HTR-8/SVneo (cell line): ENCODE measurements at places on chromosomes 6 and 20.
A peak's percentile ranks its signal among the peaks of the same experiment; 100 is the strongest.

- no peak for DNase-seq
Observed at GRCh38 chr6:122713138-122713537, 66.4 kb upstream of the FABP7 start.

DNA sequence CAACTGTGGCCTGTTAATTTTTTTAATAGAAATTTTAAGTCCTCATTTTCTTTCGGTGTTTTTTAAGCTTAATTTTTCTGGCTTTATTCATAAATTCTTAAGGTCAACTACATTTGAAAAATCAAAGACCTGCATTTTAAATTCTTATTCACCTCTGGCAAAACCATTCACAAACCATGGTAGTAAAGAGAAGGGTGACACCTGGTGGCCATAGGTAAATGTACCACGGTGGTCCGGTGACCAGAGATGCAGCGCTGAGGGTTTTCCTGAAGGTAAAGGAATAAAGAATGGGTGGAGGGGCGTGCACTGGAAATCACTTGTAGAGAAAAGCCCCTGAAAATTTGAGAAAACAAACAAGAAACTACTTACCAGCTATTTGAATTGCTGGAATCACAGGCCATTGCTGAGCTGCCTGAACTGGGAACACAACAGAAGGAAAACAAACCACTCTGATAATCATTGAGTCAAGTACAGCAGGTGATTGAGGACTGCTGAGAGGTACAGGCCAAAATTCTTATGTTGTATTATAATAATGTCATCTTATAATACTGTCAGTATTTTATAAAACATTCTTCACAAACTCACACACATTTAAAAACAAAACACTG, 10.1 kb downstream of the HFE start:
- peak; percentile 45 for DNase-seq

- peak; percentile 12 for DNase-seq
Observed at GRCh38 chr6:114121913-114122662, 151.1 kb upstream of the HDAC2 start.

DNA sequence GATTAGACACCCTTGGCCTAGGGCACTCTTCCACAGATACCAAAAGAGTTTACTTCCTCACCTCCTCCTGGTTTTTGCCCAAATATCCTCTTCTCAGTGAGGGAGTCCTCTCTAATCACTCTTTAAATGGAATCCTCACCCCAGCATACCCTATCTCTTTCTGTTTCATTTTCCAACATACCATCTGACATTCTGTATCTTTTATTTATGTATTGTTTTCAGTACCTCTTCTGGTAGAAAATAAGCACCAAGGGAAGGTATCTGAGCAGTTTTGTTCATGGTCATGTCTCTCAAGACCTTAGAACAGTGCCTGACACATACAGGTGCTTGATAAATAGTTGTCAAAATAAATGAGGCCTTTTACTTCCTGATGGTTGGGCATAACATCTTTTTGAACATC, 55.1 kb downstream of the KIAA0408 start:
- DNase-seq = no peak

DNA sequence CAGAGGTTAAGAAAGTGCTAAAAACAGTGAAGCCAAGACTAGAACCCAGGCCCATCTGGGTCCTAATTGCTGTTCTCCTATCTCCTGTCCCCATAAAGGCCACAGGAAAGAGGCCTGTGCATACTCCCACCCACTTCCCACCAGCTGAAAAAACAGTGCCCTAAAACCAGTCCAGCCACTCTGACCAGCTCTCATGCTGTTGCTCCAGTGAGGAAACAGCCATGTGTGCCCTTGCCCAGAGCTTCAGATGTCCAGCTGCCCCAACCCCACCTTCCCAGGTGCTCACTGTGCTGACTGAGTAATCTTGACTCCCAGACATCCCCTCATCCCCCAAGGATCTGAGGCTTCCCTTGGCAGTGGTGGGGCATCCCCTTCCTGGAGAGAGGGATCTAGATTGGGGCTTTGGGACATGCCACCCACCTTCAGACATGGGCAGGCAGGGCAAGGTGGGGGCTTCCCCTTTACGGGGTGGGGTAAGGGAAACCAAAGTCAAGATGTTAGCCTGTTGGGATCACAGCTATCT, 28.7 kb downstream of the KCNK5 start:
- no peak for DNase-seq

- DNase-seq = no peak
Observed at GRCh38 chr6:167398214-167399050, 73.5 kb downstream of the TTLL2 start.

- DNase-seq = no peak
Observed at GRCh38 chr6:48733581-48733980, 622.6 kb upstream of the PTCHD4 start.

GRCh38 chr6:125157280-125157679, 3.7 kb downstream of the TPD52L1 start:
- DNase-seq = no peak

DNA sequence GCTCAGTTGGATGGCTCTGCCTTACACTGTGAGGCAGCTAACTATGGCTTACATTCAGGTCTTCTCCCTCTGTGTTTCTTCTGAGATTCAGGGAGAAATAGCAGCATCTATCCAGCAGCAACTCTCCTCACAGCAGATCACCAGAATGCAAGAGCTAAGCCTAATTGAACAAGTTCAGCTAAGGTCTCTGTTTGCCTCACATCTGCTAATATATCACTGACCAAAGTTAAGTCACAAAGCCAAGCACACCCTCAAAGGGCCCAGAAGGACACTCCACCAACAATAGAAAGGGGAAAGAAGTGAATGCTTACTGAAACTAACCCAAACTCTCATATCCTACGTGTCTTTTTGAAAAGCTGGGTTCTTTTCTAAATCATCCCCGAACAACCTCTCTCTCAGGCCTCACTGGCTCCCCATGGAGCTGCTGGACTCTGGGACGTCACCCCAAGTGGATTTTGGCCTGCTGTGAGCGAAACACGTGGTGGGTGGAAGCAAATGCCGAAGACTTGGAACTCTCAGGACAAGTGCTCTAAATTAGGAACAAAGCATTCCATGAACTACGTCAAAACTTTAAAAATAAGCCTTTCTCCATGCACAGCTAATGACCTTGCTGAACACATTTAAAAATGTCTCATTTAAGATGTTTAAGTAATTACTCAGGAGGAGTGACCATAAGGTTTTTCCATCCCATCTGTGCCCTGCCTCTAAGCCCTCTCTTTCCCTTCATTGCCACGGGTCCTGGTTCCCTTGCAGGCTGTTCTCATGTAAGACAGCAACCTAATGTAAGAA, 167.5 kb upstream of the PLCB4 start:
- no peak for DNase-seq

DNA sequence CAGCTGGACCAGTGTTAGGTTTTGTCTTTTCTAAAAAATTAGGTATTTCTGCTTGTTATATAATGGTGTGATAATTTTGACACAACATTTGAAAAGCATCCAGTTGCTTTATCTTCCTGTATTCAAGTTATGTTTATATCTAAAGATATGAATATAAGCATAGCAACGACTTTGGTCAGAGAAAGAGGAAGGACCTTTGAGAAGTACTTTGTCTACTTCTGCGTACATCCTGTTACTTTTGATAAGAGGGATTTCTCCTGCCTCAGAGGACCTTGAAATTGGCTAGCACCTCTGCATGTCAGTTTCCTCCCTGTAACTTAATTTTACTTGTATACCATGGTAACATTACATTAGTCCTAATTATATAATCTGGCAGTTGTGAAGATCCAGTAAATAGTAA, 24.8 kb downstream of the PHF20 start:
- DNase-seq = no peak

DNA sequence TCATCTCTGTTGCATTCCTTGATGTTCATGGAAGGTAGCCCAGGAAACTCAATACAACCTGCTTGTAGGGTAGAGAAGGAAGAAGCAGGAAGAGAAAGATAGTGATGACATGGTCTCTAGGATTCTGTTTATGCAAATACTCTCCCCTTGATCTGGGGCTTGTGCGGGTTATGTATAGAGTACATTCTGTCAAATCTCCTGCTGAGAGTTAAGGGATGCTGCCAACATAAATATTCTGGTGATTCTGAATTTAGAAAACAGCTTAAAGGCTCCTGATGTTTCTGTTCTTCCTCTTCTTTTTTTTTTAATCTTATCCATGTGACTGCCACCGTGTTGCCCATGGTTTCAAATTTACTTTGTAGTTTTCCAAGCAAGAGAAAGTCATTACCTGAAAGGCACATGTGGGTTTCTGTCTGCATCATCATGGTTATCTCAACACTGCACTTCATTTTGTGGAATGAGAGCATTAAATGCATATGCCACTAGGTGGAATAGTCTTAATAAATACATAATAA, 150.6 kb downstream of the RPS12 start:
- DNase-seq = no peak

- no peak for DNase-seq
Observed at GRCh38 chr6:69059413-69059812, 424.3 kb downstream of the ADGRB3 start.

DNA sequence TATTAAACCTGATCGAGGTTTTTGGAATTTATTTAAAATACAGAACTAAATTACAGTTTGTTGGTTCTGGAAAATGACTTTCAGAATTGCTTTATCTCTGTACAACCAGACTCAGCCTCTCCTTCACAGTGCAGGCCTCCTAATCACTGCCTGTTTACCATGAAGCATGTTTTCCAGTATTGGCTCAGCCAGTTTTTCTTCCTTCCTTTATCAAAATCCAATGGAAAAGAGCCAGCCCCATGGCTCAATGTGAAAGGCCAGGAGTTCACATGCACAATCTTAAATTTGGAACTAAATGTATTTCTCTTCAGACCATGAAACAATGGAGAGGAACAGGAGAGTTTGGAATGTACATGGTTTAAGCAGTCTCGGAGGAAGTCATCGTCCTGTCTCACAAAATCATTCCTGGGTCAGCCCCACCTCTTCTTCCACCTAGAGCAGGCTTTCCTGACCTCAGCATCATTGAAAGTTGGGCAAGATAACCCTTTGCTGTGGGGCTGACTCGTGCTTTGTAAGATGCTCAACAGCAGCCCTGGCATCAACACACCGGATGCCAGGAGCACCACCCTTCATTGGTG, 680.9 kb upstream of the AGPAT4 start:
- no peak for DNase-seq

- DNase-seq = no peak
Observed at GRCh38 chr6:100065348-100065747, 71.3 kb upstream of the MCHR2 start.

GRCh38 chr20:52001999-52002666, 189.4 kb downstream of the ZFP64 start:
- peak; percentile 78 for DNase-seq

DNA sequence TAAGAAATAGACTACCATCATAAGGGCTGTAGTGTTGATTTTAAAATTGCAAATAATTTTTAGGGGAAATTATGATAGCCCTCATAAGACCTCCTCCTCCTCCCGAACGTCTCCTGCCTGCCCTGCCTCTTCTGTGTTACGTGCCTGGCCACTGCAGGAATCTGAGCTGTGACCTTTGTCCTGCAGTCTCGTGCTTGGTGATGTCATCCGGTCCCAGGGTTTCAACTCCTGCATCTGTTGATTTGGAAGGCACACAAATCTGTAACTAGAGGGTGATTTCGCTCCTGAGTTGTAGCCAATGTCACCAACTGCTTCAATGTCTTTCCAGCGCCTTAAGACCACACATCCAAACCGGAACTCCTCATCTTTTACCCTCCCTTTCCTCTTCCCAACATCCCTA, 163.2 kb downstream of the AIG1 start:
- DNase-seq = no peak

- DNase-seq = no peak
Observed at GRCh38 chr20:34883087-34883688, 6.8 kb downstream of the ACSS2 start.

DNA sequence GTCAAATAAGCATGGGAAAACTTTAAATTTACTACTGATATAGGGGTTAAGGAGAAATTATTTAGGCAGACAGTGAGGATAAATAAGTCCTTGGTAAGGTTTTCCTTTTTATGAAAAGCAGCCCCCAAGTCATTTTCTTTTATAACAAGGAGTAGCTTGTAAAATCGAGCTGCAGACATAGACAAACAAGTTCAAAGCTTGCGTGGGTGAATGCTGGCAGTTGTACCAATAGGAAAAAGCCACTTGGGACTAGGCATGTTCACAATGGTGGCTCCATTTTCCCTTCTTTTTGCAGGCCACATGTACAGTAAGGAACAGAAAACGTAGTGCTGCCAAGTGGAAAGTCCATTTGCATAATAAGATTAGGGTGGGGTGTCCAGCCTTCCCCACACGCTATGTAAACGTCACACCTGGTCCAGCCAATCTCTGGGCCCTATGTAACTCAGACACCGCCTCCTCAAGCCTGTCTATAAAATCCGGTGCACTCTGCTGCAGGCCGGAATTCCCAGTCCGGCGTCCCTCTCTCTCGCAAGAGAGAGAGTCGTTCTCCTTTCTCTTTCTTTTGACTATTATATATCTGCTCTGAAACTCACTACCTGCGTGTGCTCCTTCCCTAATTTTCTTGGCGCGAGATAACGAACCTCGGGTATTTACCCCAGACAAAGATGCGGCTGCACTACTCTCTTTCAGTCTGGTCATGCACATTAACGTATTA, 217.1 kb upstream of the MAN1A1 start:
- no peak for DNase-seq

- no peak for DNase-seq
Observed at GRCh38 chr6:89385846-89386245, 26.2 kb downstream of the RRAGD start.

DNA sequence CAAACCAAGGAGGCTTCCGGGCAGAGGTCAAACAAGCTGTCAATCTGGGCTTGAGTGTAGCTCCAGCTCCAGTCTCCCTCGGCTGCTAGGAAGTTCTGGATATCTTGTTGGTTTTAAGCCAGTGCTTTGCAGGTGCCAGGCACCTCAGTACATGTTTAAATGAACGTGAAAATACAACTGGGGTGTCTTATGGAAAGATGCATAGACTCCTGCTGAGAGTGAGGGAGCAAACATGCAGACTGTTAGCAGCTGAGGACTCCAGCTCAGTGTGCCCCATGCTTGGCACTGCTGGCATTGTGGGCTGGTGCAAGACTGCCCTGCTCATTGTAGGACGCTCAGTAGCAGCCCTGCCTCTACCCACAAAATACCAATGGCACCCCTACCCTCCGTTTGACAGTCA, 28.5 kb downstream of the ERMARD start:
- no peak for DNase-seq

- no peak for DNase-seq
Observed at GRCh38 chr6:139126255-139126654, 8.6 kb upstream of the HECA start.

- no peak for DNase-seq
Observed at GRCh38 chr20:34871966-34872621, 562 bp downstream of the GGT7 start.

GRCh38 chr20:6780433-6781190, 13.1 kb downstream of the BMP2 start:
- no peak for DNase-seq

GRCh38 chr6:101640131-101640530, 246.6 kb downstream of the GRIK2 start:
- DNase-seq = no peak

- DNase-seq = no peak
Observed at GRCh38 chr6:149190224-149190831, 127.2 kb upstream of the TAB2 start.

- peak; percentile 89 for DNase-seq
Observed at GRCh38 chr6:32255199-32256153, 31.6 kb upstream of the NOTCH4 start.

GRCh38 chr20:59004763-59005522, 2.1 kb downstream of the CTSZ start:
- no peak for DNase-seq

- DNase-seq = no peak
Observed at GRCh38 chr6:55449225-55449624, 122.0 kb downstream of the GFRAL start.

GRCh38 chr6:136927292-136927691, 5.2 kb downstream of the SLC35D3 start:
- DNase-seq = peak; percentile 48
